ENCODE measurements at places on chromosomes 1 and 21. TPM values are rescaled to one million over a fixed set of nuclear protein-coding genes. Genes with fewer than 3 reads are reported as not detected.

DNA sequence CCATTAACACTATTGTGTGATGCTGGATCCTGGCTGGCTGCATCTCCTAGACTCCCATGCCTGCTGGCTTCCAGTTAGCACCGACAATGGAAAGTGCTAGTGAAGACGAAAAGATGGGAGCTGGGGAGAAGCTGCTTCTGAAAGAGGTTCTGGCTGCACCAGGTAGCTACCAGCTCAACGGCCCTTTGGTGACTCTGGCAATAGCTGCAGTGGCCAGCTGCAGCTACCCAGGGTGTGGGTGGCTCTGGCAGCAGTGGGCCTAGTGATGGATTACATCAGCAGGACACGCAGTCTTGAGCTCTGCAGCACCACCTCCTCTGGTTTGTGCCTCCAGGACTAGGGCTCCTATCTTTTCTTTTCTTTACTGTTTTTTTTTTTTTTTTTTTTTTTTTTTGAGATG lies 662.6 kb downstream of the MATN1 start:
- no peaks in the 10 kb centered on the region for H3K27me3 ChIP-seq
- no peaks in the 10 kb centered on the region for H3K36me3 ChIP-seq
- no peak for DNase-seq
- no peak overlapping the region for H3K27ac ChIP-seq
- H3K4me3 ChIP-seq, result no peak overlapping the region

MTARC1 gene
- total RNA-seq, result not detected

TTLL7 gene
- total RNA-seq, result 0.41 TPM

DNA sequence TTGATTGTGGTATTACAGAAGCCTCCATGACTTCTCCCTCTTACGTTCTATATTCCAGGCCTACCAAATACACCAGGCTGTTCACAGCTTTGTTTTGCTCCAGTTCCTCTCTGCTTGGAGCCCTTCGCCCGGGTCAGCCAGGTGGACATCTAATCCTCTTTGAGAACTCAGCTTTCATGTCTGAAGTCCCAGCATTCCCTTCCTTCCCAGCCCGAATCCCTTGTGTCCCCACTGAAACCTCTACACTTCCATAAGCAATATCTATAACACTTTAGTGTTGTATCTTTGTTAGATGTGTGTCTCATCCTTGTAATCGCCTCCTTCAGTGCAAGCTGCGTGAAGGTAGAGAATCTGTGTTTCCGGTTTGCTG lies 1.9 kb downstream of the RNF11 start:
- H3K27me3 ChIP-seq, result no peaks in the 10 kb centered on the region
- no peak overlapping the region for H3K4me3 ChIP-seq
- no peak overlapping the region for H3K27ac ChIP-seq
- peaks cover 50% of the 10 kb centered on the region for H3K4me1 ChIP-seq
- DNase-seq, result no peak

DNA sequence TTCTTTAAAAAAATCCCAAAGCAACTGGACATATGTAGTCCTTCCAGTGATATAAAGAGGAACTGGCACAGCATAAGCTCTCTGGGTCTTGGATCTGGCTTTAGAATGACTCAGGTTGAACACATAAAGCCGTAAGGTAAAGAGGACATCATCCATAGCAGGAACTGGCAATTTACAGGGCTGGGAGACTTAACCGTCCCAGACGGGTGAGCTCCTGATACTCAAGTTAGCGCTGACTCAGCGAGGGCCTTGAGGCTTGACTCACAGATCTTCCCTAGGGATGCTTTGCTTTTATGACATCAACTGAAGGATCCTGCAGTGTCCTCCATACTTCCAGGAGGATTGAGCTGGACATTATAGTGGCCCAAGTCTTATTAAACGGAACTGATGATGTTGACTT lies 154.1 kb downstream of the CLIC6 start:
- no peaks in the 10 kb centered on the region for H3K27me3 ChIP-seq
- H3K4me3 ChIP-seq, result no peak overlapping the region
- peaks cover 34% of the 10 kb centered on the region for H3K36me3 ChIP-seq
- H3K4me1 ChIP-seq, result peaks cover 2% of the 10 kb centered on the region
- H3K27ac ChIP-seq, result no peak overlapping the region

GJA9 gene
- total RNA-seq, result not detected

DNA sequence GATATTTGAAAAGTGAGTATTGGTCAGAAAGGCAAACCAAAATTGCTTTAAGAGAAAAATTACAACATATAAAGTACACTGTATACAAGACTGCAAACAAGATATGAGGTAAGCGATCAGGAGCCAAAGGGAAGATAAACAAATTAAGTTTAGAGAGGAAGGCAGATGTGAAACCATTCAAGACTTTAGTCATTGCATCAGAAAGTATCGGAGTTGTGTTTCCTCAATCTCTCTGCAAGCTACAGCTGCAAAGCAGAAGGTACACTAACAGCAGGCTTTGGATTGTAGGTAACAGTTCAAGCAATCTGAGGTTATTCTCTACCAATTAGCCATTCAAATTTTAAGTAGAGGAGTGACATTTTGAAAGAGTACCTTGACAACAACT lies 21.3 kb upstream of the TLCD4 start:
- DNase-seq, result no peak
- H3K27ac ChIP-seq, result no peak overlapping the region
- H3K4me1 ChIP-seq, result no peaks in the 10 kb centered on the region
- H3K4me3 ChIP-seq, result no peak overlapping the region
- peaks cover 5% of the 10 kb centered on the region for H3K27me3 ChIP-seq
- no peaks in the 10 kb centered on the region for H3K36me3 ChIP-seq

PSMB2 gene
- 94.2 TPM for total RNA-seq

DNA sequence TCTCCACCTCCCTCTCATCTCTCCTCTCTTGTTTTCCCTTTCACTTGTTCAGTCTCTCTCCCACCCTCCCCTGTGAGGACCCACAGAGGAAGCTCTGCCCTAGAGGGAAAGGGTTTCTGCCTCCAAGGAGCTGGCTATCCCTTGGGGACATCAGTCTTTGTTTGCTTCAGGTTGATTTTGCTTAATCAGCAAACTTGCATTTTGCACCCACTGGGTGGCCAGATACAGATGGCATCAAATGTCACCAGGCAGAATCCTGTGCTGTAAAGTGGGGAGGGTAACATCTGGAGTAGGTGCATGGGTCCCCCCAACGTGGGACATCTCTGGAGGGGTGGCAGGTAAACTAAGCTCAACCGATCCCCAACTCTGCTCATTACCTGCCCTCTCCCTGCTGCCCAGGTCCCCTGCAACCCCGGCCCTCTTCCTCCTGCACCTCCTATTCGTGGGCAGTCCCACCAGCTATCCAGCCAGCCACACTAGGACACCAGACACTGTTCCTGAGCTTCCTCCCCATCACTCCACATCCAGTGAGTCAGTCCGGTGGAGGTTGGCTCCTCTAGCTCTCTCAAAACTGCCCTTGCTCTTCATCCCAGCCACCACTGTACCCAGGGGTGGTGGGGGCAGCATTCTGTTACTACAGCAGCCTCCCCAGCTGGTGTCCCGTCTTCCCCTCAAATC lies 123.3 kb downstream of the KCNN3 start:
- peaks cover 2% of the 10 kb centered on the region for H3K27me3 ChIP-seq
- no peaks in the 10 kb centered on the region for H3K36me3 ChIP-seq
